Stimulated activated CD4-positive, alpha-beta T cell treated with anti-CD3 and anti-CD28 coated beads, Interleukin-1b, Interleukin-23, amount 100 ng/mL, for 1 hour (primary cell): ENCODE measurements at places on chromosomes 12 and 14.

GRCh38 chr12:131136539-131136872 lies 182.8 kb downstream of the ADGRD1 start:
- no peak for DNase-seq

GRCh38 chr14:32763673-32764072 lies 175.0 kb upstream of the NPAS3 start:
- DNase-seq = no peak

GRCh38 chr12:99066726-99067125 lies 421.6 kb downstream of the APAF1 start:
- no peak for DNase-seq

DNA sequence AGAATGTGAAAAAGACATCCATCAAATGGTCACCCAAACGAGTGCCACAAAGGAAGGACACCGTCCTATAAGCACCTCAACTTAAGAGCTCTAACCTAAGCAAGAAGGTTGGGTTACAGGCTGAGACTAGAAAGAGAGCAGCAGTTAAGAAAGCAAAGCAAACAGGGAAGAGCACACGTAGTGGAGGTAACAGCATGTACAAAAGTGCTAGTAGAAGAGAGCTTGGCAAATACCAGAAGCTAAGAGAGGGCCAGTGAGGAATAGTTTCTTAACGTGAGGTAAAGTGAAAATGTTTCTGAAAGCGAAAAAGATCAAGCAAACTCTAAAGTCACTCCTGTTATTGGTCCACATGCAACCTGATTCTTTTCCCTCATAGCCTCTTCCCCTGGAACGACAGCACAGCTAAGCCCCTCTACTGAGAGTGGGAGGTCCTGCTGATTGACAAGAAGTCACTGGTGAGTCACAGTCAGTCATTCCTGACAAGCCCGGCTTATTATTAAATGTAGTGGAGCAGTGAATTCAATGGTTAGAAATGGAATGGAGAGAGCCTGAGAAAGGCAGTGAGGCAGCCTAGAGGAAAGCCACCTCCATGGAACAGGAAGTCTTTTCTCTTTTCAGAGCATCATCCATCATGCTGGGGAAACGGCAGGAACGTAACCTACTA lies 204.4 kb downstream of the SLC25A21 start:
- DNase-seq = no peak

GRCh38 chr12:13940335-13940865 lies 41.0 kb downstream of the GRIN2B start:
- DNase-seq = no peak

- DNase-seq = no peak
Measured at GRCh38 chr14:97802430-97803373, 1005.5 kb downstream of the VRK1 start.

DNA sequence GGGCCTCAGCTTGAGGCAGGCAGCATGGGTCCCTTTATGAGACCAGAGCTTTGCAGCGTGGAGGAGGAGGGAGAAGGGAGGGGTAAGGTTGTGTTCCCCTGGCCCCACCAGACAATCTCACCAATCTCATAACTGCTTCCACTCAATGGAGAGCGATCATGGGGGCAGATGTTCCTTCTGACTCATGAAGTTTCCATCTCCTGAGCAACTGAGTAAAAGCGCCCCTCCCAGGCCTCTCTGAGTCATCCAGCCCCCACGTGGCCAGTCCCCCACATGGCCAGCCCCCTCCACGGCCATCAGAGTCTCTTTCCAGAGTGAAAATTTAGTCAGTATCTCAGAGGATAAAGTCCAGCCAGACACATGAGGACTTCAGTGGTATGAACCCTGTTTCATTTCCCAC lies 39.2 kb upstream of the PLXNC1 start:
- no peak for DNase-seq

GRCh38 chr12:40185303-40185693 lies 39.5 kb upstream of the LRRK2 start:
- no peak for DNase-seq

- DNase-seq = no peak
Measured at GRCh38 chr12:96258104-96258961, 64.2 kb downstream of the ELK3 start.

DNA sequence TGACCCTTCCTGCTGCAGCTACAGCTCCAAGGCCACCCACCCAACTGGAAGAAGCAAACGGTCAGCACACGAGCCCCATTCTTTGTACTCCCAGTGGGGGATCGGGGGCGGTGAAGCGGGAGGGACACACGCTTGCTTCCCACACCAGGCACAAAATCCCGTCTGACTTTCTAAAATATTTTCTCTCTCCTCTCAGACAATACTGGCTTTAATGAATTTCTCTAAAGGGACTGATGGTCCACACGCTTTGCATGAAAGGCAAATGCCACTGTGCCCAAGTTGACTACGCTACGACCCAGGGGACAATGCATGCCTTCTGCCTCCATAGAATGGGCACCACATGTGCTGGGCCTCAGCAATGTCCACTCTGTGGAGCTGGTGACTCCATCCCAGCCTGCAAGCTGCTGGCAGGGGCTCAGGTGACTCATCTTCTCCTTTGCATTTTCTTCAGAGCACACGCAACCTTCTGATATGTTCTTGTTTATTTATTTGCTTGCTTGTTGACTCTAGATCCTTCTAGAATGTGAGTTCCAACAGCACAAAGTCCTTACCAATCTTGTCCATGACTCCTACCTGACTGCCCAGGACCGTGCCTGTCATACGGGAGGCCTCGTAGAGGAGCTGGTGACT lies 15.6 kb downstream of the SYNE3 start:
- DNase-seq = no peak

DNA sequence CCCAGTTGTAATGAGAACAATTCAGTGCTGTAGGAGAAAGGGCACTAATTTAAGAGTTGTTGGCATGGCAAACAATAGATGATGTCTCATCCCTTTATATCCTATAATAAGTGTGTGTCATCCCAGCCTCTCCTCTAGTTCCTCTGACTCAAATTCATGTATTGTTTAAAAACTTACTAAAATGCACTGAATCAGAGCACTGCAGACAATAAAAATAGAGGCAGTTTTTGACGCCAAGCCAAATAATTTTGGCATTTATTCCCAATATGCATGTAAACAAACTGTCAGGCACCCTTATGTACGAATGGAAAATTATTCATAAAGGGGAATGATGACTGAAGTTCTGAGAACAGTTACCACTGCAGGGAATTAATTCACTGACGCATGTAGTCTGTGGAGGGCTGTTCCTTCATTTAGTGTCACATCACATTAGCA lies 57.9 kb upstream of the TMX1 start:
- no peak for DNase-seq

GRCh38 chr12:85253853-85254252 lies 26.2 kb upstream of the ALX1 start:
- no peak for DNase-seq

DNA sequence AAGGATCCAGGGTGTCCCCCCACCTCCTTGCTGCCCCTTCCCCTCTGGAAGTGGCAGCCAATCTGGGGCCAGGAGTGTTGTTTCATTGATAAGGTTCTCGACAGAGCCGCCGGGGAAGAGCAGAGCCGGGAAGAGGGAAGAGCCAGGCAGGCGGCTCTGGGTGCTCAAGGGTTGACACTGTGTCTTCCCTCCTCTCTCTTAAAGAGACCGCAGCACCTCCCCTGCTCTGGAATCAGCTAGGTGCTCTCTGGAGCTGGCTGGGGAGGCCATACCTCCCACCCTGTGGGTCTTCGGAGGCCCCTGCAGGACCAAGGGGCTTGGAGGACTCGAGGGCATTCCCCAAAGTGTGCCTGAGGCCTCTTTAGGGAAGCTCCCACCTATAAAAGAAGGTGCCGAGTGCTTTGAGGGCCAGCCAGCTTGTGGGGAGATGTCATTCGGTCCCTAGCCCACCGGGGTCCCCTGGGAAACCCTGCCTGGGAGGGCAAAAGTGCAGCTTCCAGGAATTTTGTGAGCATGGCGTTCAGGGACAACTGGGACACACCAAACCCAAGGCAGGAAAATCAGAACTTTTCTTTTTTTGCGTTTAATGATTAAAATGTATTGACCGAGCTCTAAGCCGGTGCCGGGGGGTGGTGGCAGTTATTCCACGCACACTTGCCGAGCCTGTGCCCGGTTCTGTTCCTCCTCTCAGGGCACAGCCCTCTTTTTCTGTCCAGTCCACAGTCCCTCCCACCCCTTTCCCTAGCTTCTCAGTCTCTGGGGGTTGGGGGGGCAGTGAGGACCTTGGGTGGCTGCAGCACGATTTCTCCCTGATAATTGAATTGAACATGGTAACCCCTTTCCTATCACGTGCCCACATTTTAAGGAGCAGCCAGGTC lies 3.0 kb downstream of the SETD1B start:
- no peak for DNase-seq

GRCh38 chr12:57497223-57498131 lies 9.6 kb downstream of the MARS1 start:
- no peak for DNase-seq

GRCh38 chr14:35043046-35043445 lies 3.0 kb upstream of the FAM177A1 start:
- DNase-seq = no peak

- no peak for DNase-seq
Measured at GRCh38 chr12:6494258-6494743, 399 bp downstream of the NCAPD2 start.

- no peak for DNase-seq
Measured at GRCh38 chr14:68089146-68089731, 269.7 kb downstream of the RAD51B start.

DNA sequence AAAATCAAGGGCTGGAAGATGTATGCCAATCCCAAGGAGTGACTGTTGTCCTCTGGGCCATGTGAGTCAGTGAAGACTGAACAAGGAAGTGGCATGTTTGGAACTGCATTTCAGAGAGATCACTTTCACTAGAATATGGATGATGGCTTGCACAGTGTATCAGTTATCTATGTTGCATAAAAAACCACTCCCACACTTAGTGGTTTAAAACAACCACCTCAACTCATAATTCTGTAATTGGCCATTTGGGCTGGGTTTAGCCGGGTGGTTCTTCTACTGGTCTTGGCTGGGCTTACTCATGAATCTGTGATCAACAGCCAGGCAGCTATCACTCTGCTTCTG lies 15.4 kb downstream of the BDKRB1 start:
- DNase-seq = no peak

DNA sequence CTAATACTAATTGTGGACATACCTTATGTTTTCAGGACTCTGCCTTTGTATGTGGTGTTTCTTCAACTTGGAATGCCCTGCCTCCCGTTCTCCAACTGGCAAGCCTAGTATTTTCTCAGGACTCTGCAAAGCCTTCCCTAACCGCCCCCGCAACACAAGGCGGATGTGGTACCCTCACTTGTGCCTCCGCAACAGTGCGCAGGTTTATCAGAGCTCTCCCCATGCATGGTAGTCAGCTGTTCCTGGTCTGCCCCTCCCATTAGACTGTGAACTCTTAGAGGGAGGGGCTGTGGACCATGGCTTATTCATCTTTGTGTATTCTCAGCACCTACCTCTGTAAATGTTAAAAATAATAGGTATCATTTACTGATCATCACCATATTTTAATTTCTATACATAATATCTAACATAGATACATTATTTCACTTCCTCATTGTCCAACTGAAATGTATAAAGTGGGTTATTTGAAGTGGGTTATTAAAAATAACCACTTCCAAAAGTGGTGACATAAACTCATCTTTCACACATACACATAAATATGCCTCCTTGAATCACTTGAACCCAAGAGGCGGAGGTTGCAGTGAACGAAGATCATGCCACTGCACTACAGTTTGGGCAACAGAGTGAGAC lies 9.0 kb downstream of the LPAR5 start:
- DNase-seq = no peak

DNA sequence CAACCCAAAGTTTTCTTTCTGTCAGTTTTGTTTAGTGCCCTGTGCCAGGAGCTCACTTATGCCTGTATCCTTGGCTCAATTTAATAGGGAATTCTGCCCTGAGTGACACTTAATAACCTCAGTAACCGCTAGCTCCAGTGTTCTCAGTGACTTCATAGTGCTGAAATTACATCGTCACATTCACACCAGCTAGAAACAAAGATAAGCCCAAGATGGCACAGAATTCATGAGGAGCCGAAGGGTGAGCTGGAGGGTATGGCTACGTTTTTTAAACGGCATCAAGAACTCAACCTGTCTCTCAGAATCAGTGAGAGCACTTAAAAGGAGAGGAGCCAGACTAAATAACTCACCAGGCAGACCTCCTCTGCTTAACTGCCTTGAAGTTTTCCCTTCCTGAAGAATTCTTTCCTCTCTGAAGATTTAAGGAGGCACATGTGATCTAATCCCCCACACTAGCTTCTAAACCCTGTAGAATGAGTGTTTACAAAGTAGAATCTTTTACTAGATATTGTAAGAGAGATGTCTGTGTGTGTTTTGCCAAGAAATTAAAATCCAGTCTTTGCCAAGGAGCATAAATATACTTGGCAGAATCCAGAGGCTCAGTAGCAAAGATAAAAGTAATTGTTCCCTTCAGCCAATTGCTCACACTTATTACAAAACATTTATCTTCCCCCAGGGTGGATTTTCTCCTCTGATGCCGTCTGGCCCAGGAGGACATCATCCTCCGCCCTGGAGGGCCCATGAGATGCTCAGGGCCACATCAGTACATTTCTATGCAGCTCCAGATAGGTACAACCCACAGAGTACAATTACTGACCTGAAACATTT lies 37.3 kb downstream of the PTGER2 start:
- no peak for DNase-seq

GRCh38 chr14:53183056-53183455 lies 29.9 kb upstream of the DDHD1 start:
- no peak for DNase-seq

GRCh38 chr12:52691076-52691840 lies 11.1 kb upstream of the KRT1 start:
- DNase-seq = peak; percentile 15

DNA sequence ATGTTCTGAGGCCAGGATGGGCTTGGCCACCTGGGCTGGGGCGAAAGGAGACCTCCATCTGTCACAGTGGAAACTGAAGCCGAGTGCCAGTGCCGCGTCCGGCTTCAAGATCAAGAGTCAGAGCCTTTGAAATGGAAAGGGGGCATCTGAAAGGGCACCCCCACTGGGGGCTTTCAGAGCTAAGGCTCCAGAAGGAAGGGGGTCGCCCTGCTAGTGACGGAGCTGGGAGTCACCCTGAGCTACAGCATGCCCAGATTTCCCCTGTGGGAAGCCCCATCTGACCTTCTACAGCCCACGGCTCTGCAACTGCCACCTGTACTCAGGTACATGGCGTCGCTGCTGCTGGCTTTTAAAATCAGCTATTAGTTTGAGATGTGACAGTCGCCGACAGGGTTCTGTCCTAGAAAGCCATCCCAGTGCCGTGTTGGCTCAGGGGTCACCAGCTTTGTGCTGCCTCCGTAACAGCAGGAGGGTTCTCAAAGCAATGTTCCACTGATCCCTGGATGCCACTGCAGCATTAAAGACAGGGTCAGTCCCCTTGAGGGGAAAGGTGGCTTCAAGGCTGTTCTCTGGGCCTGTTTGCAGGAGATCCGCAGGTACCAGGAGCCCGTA lies 31.5 kb downstream of the CCNK start:
- DNase-seq = no peak

DNA sequence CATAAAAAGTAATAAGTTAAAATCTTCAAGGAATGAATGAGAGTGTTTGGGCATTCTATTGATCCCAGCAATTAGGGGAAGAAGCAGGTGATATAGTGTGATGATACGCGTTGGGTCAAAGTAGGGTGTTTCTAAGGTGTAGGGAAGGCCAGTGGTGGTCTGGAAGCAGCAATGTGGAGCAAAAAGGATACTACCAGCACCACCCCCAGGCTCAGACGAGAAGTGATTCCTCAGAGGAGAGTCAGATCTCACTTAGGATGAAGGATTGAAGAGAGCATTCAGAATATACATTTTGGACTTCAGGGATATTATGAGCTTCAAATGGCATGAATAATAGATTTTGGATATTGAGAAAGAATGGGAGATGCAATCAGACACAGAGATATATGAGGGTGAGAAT lies 497.6 kb downstream of the RMST start:
- no peak for DNase-seq
